Nucleus accumbens (tissue), 56 donors: ENCODE measurements at places on chromosomes 1 and 21.
A peak's percentile ranks its signal among the peaks of the same experiment; 100 is the strongest.

DNA sequence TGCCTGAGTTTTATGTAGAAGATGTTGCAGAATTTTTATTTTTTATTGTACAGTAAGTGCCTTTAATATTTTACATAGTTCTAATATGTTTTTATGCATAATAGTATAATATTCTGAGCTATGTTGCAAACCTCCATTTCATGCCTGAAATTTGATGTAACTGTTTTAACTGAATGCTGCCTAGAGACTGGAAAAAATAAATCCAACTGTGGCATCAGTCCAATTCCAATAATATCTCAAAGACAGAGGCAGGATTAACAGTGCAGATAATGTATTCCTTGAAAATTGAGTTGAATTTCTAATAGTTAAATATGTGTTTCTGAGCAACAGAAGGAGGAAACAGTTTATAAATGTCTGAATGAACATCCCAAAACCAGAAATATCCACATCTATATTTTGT, 61.1 kb upstream of the KIF1B start:
- DNase-seq = no peak

DNA sequence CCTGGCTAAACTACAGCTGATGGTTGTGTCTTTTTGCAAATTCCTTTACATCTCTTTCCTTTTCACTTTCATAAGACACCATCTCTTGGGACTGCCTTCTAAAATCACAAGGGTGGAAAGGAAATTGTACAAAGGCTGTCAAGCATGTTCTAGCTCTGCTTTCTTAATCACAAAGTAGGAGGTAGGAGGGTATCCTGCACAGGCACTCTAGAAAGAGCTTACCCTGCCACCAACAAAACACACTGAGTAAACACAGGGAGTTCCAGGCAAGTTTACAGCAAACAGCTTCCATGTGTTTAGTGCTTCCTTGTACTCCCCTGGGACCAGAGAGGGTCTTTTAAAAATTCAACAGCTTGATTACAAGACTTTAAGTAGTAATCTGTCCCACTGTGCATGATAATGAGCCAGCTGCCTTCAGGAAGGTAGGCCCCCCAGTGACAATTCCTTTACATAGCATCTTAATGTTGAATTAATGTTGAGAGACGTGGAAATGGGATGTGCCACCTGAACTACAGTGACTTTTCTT, 2.4 kb downstream of the PLPP3 start:
- peak; percentile 29 for DNase-seq

GRCh38 chr1:28083876-28084275, 4.5 kb downstream of the EYA3 start:
- DNase-seq = no peak

DNA sequence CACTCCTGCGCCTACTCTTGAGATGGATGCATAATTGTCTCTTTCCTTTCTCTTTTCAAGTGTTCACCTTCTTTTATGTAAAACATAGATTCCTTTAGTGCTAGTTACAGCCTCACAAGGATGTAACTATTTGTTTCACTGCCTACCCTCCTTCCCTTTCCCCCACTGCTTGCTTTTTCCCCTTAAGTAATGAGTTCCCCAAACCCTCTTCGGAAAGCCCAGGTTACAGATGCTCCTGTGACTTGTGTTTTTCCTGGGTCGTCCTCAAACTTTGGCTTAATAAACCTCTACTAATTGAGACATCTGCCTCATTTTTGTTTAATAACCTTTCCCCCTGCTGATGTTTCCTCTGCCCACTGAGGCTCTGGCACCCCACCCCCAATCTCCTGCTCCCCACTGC, 39.2 kb downstream of the C21orf91 start:
- no peak for DNase-seq

GRCh38 chr1:15412175-15412800, 2.6 kb downstream of the EFHD2 start:
- DNase-seq = no peak

GRCh38 chr1:225879521-225880221, 2.5 kb downstream of the TMEM63A start:
- DNase-seq = peak; percentile 41

DNA sequence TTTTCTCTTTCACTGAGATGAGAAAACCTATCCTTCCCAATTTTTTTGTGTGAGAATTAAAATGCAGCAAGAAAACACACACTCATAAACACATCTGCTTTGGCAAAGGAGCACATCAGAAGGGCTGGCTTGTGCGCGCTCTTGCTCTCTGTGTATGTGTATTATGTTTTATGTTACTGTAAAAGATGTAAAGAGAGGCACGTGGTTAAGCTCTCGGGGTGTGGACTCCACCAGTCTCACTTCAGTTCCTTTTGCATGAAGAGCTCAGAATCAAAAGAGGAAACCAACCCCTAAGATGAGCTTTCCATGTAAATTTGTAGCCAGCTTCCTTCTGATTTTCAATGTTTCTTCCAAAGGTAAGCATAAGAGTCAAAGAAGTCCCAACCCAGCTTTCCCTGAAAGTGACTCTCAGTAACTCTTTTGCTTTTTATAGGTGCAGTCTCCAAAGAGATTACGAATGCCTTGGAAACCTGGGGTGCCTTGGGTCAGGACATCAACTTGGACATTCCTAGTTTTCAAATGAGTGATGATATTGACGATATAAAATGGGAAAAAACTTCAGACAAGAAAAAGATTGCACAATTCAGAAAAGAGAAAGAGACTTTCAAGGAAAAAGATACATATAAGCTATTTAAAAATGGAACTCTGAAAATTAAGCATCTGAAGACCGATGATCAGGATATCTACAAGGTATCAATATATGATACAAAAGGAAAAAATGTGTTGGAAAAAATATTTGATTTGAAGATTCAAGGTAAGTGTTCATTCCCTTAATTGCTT, at the start of gene CD2:
Gene CD2 (plus strand): TSS at position 233 of the 780 bp plus-strand sequence. CDS start 63 bp downstream, at position 296.
- DNase-seq = no peak

GRCh38 chr21:36589352-36589971, 109.5 kb upstream of the SIM2 start:
- no peak for DNase-seq

DNA sequence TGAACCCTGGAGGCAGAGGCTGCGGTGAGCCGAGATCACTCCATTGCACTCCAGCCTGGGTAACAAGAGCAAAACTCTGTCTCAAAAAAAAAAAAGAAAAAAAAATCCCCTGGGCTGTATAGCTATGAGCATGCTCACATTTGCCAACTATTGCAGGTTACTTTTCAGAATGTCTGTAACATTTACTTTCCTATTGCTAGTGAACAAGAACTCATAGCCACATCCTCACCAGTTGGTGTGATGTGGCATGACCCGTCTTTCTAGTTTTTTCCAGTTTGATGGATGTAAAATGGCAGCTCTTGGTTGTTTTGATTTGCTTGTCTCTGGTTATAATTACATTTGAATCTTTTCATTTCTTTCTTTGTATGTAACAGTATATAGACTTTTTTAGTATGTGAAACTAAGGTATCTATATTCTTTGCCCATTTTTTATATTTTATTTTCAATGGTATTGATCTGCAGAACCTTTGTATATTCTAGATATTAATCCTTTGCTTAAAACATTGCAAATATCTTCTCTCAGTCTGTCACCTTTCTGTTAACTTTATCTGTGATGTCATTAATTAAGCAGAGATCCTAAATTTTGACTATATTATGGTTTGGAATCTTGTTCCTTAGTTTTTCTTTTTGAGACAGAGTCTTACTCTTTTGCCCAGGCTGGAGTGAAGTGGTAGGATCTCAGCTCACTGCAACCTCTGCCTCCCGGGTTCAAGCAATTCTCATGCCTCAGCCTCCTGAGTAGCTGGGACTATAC, 11.6 kb downstream of the MED18 start:
- DNase-seq = no peak

- DNase-seq = peak; percentile 78
These were observed 14.7 kb downstream of the ZBTB7B start for GRCh38 chr1:155017041-155017945.

- no peak for DNase-seq
These were observed 209.8 kb upstream of the PRMT6 start for GRCh38 chr1:106846656-106847055.
